ENCODE measurements at places on chromosomes 1 and 21.

DNA sequence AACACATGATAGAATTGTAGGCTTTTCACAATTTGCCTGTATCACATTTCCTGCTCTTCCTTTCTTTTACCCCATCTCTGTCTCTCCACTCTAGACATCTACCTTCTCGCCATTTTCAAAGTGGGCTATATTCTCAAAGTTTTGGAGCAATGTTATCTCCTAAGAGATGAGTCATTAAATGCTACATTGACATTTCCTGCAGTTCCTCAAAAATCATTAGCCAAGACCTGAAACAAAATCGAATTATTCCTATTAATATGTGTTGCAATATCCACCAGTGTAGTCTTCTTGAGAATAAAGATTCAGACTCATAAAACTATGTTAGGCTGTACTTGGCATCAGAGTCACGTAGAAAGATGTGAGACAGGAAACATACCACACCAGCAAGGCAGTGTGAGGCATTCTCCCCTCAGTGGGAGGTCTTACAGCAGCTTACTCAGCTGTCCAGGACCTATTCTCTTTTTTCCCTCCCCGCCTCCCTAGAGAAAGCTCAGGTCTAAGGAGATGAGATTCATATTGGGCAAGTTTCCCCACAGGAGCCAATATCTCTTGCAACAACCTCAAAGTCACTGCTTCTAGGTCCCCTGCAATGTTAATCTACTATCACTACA lies 38.8 kb downstream of the FRRS1 start:
- DNase-seq, result no peak

- DNase-seq, result no peak
Observed at GRCh38 chr1:115729756-115730155, 38.8 kb downstream of the CASQ2 start.

GRCh38 chr21:35026617-35027562 lies 22.2 kb downstream of the RUNX1 start:
- DNase-seq, result peak; percentile 74

- no peak for DNase-seq
Observed at GRCh38 chr1:229459815-229460214, 25.9 kb upstream of the ACTA1 start.

- no peak for DNase-seq
Observed at GRCh38 chr21:39669976-39670661, 57.4 kb downstream of the B3GALT5 start.

- DNase-seq, result no peak
Observed at GRCh38 chr1:162689745-162690671, 57.7 kb downstream of the DDR2 start.

DNA sequence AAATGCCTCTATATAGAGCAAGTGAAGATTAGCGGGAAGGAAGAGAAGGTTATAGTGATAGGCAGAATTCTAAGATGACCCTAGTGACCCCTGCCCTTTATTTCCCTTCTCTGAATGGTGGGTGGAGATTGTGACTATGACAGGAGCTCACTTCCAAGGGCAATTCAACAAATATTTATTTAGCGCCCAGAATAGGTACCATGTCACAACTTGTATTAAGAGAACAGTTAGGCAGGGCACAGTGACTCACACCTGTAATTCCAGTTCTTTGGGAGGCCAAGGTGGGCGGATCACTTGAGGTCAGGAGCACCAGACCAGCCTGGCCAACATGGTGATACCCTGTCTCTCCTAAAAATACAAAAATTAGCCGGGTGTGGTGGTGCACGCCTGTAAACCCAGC lies 236.0 kb upstream of the POGK start:
- no peak for DNase-seq

- no peak for DNase-seq
Observed at GRCh38 chr1:27074175-27074780, 61.6 kb upstream of the TENT5B start.

DNA sequence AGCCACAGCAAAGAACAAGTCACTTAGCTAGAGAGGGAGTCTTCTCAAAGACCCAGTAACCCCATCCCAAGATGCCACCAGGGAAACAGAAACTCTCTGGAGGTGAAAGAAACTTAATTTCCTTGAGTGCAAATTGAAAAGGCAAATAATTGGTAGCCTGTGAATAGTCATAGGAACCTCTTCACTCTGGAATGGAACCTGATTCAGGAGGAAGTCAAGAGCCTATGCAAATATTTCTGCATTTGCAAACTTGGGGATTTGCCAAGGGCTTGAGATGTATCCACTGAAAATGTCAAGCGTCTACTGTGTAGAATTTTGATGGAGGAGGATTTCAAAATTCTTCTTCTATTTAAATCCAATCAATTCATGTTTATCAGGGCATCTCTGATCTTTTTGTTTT lies 5.7 kb downstream of the HIVEP3 start:
- no peak for DNase-seq

DNA sequence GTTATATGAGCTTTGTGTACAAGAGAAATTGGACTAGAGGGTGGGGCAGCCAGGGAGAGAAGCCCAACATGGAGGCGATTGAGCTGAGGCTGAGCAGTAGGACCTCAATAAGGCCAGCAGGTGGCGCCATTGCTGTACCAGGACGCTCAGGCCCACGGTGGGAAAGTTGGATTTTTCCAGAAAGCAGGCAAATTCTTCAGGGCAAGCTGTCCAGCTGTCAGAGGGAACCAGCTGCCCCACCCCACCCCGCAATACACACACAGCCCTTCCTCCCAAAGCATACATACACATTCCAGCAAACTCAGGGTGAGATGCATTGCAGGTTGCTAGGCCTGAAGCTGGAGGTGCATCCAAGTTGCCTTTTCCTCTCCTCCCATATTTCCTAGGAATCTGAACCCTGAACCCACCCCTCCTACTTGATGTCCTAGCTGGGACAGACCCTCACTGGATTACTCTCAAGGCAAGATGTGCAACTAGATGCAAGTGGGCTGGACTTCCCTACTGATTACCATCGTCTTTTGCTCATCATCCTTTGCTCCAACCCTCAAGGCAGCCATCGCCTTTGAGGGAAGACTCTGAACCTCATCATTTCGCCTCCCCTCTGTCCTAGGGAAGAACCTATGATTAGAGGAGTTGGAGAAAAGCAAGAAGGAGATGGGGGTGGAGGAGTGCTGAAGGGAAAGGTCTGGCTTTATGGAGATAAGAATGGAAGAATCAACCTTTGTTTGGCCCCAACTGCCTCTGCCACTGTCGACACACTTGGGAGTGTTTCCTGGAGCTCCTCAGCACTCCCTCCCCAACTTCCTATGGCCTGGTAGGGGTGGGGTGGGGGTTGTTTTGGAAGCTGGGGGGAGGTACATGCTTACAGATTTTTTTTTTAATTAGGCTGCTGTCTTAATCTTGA lies 25.5 kb downstream of the CD34 start:
- DNase-seq, result peak; percentile 57

DNA sequence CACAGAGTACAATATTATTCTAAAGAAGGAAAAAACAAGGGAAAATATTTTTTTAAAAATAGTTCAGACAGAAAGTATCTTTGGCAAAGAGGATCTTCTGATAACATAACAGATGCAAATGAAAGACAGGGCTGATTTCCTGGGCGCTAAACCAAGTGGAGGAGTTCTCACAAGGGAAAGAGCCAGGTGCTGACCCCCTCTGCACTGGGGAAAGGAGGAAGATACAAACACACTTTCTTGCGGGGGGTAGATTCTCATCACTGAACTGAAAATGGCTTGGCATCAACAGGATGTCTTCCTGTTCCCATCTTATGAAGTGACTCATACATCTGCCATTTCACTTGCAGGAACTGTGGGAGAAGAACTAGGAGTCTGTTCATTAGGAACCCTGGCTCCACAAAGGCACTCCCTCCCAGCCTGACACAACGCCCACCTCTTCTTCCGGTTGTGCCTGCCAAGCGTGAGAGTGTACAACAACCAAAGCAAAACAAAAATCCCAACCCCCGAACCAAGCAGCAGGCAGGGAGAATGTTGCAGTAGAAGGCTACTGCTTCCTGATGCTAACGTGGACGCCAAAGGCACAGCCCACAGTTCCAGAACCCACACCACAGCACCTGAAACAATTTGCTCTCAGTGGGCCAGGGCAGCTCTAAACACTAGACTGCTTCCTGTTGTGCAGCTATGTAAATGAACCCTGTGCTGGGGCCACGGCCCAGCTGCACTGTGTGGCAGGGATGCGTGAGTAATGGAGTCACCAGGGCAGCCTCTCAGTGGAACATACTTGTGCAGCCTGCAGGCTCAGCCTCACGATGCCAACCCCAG lies 51.0 kb downstream of the GADD45A start:
- peak; percentile 4 for DNase-seq

- DNase-seq, result no peak
Observed at GRCh38 chr1:48246727-48247126, 24.2 kb downstream of the SLC5A9 start.

GRCh38 chr1:206579747-206580437 lies 32.4 kb downstream of the EIF2D start:
- DNase-seq, result peak; percentile 87

GRCh38 chr1:151372058-151372934 lies at the start of gene SELENBP1:
TSS of gene SELENBP1 (minus strand) at chr1:151372705. CDS start at chr1:151372641, 64 bp downstream.
- no peak for DNase-seq

GRCh38 chr1:206814716-206815341 lies 42.5 kb upstream of the IL10 start:
- DNase-seq, result no peak

GRCh38 chr1:179709841-179710329 lies 33.2 kb upstream of the FAM163A start:
- no peak for DNase-seq

DNA sequence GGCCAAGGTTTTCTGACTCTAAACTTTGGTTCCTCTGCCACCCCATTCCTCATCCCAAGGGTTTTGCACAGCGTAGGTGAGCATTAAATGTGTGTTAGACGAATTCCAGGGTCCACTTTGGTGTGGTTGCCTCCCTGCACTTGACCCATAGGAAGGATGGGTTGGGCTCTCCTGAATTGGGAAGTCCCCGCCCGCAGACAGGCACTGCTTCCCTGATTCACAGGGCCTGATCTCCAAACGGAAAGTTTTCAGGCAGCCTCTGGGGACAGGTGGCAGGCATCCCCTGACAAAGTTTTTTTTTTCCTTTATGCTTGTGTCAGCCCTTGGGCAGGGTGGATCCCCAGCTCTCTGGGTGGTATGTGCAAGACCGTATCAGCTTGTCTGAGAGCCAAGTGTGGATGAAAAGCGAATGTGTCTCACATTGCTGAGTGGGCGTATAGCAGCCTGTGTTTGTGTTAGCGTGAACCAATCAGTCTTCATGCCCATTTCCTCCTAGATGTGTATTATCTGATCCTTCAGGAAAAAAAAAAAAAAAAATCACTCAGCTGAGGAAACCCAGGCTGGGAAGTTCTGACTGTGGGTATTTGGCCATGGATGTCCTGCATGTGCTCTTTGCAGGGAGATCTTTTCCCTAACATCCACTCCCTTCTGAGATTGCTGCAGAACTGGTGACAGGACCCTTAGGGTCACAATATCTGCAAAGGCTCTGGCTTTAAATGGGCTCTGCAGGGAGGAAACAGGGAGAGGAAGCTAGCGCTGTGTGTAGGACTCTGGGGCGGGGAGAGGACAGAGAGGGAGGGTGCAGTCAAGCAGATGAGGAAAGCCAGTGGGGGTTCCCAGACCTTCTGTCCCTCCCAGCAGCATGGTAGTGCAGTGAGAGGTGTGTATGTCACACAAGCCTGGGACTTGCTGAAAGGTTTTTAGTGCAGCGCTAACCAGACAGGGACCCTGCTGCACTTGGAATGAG lies 42.2 kb upstream of the TRABD2B start:
- no peak for DNase-seq

- DNase-seq, result no peak
Observed at GRCh38 chr21:38994042-38994441, 188.3 kb downstream of the ETS2 start.

DNA sequence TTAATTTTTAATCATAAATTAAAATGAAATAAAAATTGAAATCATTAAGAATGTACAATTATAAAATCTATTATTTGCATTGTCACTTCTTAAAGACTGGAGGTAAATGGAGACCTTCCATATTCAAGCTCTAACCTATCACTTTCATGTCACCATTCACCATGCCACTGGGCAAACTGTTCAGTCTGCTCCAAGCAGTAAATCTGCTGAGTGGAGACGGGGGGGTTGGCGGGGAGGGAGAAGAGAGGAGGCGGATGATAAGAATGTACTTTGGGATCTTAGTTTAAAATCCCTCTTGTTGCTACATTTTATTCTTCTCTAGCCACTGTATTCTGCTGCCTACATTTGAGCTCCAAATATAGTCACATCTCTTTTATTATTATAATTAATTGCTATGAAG lies 365.9 kb upstream of the NFIA start:
- no peak for DNase-seq

DNA sequence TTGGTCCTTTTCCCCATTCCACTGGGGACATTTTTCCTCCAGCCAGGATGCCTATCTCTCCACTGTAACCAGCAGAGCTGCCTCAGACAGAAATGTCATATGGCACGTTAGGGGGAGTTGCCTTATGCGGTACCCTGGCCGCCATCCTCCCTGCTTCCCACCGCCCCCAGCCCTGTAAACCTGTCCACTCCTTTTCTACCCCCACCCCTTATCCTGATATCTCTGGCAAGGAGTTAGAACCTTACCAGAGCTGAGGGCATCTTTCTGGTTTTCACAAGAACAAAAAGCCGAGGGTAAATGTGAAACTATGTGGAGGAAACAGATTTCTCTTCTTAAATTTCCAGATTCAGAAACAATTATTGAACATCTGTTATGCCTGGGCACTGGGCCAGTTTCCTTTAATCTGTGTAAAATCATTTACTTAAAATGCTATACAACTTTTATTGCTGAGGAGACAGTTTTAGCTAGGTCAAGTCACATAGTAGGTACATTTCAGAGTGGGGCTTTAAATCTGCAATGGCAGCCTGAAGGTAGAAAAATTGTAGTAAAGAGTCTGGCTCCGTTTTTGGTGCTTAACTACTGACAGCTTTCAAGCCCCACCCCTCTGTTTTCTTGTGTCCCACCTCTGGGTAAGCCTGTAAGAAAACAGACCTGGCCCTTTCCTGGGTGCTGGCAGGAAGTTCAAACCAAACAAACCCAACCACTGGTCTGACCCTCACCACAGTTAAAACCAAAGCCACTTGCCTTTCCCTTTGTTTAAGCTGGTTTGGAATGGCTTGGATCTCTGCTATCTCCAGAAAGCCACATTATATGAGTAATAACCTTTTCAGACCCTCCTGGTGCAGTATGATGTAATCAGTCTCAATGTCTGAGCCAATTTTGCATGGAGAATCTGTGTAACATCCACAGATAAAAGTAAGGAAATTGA lies 319.0 kb downstream of the HHAT start:
- no peak for DNase-seq

DNA sequence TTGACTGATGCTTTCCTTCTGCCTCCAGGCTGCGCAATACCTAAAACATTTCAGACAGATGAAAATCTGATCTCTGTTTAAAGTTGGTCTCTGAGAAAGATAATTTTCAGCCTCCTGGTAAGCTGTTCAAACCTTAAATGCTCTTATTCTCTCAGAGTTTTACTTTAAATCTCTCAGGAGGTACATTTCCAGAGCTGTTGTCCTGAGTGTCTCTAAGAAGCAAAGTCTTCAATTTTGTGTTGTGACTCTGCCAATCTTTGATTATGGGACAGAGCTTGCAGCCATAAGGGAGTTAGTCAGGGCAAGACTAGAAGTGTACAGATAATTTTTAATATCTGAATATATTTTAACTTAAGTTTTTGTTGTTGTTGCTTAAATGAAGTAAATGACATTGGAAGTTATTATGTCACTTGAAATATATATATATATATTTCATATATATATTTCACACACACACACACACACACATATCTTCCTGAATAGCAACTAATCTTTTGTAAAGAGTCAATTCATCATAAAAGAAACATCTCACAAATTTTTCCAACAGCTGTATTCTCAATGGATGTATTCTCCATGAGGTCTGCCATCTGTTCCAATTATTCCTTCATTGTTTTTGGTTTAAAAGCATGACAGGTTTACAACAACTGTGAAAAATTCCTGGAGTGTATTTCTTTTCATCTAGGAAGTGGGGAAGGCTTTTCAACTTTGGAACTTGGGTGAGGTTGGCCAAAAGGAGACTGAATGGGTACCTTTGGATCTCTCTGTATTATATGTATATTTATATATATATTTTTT lies 259.4 kb downstream of the BACH1 start:
- no peak for DNase-seq
